HS-5 (cell line): ENCODE measurements at places on chromosomes 3 and 15.

DNA sequence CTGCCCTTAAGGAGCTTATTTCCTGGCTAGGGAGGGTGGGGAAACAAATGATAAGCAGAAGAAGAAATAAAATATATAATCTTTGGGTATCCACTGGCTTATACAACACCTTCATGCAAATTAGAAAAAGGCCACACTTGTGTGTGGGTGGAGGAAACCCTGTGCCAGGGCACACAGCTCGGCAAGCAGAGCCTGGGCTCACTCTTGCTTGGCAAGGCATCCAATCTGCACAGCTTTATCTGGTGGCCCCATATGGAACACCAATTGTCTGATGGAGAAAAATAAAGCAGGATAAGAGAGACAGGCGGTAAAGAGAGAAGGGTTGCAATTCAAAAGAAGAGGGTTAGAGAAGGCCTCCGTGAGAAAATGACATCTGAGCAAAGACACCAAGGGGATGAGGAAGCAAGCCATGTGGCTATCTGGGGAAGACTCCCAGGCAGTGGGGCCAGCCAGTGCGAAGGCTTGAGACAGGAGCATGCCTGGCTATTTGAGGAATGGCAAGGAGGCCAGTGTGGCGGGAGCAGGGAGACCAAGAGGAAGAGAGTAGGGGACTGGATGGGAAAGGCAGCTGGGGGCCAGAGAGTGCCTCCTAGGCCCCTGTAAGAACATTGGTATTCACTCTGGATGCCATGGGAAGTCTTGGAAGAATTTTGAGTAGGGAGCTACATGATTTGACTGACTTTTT lies 22.5 kb upstream of the VPS8 start:
- DNase-seq: no peak

DNA sequence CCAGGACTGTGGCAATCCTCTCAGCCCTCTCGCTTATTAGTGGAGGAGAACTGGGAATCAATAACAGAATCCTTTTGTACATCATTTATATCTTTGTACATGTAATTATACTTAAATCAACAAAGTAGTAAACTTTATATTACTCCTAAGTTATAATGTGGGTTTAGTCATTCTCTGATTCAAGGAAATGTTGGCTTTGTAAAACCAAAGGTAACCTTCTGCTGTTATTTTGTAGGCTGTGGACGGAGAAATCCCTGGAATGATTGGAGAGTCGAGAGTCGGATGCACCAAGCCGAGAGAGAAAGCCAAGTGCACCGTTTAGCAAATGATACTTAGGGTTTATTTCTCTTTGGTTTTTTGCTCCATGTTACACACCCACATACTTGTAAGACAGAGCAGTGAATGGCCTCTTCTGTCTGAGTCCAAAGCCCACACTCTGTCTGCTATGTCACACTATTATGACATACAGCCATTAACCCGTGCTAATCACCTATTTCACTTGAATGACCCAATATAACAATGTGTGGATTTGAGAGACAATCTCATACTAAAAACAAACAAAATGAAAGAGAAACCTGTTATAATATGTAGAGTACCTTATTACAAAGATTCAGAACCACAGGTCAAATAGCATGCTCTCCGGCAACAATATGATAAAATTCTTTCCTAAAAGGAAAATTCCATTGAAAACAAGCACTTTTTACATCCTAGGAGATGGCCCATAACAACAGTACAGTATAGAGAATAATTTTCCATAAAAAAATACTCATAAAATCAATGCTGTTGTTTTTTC lies 72.2 kb downstream of the MECOM start:
- DNase-seq: no peak

- no peak for DNase-seq
Measured at GRCh38 chr15:86797135-86797534, 717.5 kb downstream of the AGBL1 start.

DNA sequence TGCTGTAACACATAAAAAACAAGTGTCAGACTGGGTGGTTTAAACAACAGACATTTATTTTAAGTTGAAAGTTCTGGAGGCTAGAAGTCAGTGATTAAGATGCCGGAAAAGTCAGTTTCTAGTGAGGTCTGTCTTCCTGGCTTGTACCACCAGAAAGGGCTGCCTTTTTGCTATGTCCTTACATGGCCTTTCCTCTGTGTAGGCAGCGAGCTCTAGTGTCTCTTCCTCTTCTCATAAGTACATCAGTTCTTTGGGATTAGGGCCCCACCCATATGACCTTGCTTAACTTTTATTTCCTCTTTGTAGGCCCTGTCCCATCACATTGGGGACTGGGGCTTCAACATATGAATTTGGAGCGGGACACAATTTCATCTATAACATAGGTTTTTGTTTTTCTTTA lies 128.0 kb downstream of the BBX start:
- DNase-seq: no peak

DNA sequence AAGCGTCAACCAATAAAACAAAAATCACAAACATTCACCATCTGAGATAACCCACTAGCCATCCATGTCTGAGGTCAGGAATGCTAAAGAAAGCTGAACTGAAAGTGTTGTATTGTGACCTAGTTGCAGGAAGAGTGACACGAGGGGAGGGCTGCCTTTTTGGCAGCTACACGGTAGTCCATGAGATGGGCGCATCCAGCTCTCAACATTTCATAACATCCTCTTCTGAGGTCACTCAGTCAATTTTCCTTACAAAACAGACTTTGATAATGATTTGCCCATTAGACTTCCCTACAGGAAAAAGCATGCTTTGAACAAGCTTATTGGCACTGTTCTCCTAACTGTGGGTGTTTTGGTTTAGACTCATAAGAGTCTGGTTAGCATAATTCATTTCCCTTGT lies 15.4 kb upstream of the SHF start:
- DNase-seq: no peak

GRCh38 chr15:78453447-78453846 lies 15.4 kb downstream of the IREB2 start:
- DNase-seq: no peak

DNA sequence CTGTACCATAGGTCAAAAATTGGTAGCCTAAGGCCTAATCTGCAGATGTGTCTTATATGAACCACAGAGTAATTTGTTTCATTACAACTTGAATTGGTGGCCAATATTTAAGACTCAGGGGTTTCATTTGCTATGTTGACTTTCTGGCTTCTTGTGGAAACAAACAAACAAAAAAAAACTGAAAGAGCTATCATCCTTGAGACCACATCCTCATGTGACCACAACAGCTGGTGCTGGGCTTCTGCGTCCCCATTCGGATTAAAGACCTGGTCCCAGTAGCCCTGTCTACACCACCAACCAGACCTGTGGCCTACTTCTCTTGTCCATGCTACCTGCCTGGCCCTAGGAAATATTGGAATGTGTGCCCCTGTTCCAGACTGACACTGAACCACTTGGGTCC lies 61.7 kb downstream of the STRIT1 start:
- DNase-seq: no peak

DNA sequence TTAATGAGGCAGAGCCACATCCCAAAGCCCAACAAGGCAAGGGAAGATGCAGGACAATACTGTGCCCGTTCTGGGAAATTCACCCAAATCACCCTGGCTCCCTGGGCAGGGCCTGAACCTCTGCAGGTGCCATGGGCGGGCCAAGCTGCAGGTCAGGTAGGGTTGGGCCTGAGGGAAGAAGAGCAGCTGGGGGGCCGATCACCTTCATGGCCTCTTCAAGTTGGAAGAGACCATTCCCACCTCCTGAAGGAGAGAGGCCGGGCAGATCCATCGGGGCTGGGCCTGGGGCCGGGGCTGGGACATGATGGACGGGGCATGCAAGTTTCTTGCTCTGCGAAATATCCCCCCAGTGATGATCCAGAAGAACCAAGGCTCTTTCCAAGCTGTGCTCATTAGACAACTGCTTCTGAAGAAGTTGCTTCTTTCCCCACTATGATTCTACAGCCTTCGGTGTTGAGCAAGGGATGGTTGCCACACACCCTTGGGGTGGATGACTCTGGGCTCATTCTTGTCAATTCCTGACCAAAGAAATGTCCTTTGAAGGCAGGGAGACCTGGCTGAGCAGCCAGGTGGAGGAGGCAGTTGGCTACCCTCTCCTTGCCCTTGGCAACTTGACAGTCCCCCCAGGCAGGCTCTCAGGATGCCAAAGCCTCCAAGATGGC lies 38.2 kb downstream of the KLHL25 start:
- no peak for DNase-seq

DNA sequence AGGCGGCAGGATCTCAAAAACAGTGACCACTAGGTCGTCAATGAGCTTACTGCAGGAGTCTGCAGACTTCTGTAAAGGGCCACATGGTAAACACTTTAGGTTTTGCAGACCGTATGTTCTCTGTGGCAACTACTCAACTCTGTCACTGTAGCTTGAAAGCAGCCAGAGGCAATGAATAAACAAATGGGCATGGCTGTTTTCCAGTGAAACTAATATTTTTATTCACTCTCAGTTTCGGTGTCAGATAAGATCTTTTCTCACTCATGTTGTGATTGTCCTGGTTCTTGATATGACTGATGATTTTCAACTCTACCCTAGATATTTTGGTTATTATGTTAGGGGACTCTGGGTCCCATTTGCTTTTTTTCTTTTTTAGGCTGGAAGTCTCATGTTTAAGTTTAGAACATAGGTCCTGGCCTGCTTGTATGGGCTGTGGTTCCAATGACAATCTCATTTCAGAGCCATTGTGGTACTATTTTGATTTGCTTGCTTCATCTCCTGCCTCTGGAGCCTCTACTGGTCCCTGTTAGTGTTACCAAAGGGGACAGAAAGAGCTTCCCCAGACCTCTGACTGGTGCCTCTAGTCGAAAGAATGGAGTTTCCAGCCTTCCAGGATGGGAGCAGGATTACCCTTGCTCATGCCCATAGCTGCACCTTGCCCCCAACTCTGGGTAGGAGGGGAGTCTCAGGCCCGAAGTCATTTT lies 222.0 kb downstream of the STT3B start:
- no peak for DNase-seq

DNA sequence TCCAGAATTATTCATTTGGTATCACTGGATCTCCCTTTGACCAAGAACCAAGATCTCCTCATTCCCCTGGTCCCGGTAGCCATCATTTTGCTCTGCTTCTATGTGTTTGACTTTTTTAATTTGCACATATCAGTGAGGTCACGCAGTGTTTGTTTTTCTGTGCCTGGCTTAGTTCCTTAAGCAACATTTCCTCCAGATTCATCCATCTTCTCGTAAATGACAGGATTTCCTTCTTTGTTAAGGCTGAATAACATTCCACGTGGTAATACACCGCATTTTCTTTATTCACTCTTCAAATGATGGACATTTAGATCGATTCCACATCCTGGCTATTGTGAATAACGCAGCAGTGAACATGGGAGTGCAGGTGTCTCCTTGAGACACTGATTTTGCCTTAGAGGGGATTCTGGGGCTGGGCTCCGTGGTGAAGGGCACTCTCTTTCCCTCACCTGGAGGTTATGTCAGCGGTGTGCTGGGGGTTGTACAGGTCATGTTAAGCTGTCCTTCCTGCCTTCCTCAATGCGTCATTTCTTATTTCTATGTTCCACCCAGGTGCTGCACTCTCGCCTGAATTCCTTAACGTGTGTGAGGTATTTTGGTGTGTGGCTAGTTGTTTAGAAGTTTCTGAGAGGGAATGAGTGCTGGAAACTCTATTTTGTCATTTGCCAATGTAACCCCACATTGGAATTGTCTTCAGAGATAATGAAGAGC lies 212.2 kb downstream of the LPP start:
- no peak for DNase-seq

- DNase-seq: no peak
Measured at GRCh38 chr3:134388788-134389485, 14.7 kb upstream of the AMOTL2 start.

DNA sequence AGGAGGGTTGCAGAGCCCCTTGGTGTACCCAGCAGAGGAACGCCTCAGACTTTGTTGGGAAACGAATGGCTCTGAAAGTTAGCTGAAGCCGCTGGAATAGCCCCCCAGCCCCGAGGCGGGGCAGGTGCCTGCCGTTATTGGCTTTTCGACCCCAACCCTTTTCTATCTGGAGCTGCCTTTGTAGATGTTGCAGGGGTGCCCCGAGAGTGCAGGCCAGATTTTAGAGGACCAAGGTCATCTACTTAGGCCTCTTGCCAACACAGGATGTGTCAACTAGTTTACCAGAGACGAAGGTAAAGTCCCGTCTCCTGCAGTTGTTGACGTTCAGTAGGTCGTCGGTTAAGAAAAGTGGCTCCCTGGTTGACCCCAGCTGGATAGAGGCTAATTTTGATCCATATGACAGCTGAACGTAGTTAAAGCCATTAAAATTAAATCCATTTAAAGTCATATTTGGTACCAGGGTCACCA lies 579 bp upstream of the UBE3A start:
- DNase-seq: no peak

- DNase-seq: no peak
Measured at GRCh38 chr3:51680663-51681230, 9.7 kb downstream of the TEX264 start.

DNA sequence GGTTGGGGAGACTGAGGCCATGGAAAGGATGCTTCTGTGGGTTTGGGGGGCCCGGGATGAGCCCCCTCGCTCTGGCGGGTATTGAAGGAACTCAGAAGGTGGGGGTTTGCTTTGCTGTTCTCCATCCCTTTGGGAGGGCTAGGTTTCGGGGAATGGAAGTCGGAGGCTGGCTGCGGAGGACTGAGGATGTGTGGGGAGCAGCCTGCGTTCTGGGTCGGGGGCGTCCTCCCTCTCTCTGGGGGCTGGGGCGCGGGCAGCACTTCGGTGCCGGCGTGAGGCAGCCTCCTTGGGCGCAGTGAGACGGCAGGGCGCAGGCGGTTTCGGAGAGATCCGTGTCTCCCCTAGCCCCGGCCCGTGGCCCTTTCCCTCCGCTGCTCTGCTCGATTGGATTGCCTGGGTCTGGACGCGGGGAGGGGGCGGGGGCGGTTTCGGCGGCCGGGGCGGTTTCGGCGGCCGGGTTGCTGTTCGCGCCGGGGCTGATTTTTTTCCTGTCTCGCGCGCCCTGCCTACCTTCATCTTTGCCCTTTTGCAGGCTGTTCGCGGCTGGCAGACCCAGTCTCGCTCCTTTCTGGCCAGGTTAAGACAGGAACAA lies 1.4 kb downstream of the PTPRG start:
- no peak for DNase-seq

DNA sequence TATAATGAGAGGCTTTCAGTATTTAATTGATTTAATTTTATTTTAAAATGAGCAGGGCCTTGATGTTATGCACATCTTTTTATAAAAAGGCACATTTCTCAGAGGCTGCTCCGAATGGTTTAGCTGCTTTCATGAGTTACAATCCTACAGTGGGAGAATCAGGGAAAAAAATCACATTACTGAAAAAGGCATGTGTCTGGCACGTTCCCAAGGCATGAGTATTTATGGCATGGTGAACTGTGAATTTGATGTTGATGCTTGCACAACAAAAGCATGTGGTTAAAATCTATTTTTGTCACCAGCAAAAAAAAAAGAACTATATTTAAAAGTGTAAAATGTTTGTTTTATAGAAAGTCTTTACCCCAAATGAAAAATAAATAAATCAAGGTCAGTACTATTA lies 485.2 kb upstream of the ROBO2 start:
- DNase-seq: no peak

DNA sequence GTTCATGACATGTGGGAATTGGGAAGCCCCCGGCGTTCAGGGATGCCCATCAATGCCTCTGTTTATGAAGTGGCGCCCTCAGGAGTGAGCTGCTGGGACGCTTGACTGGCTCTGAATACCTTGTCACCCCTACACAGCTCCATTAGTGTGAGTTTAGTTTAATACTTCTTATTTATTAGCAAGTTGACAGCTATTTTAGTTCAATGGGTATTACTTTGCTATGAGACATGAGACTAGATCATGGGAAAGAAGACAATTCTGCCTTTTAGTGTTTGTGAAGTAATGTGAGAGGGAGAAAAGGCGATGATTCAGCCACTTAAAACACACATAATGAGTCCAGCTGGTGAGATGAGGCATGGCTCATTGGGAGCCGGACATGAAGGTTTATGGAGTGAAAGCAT lies 678.5 kb downstream of the NR2F2 start:
- DNase-seq: no peak
